ENCODE measurements at places on chromosomes 3 and 15.
A peak's percentile ranks its signal among the peaks of the same experiment; 100 is the strongest.

DNA sequence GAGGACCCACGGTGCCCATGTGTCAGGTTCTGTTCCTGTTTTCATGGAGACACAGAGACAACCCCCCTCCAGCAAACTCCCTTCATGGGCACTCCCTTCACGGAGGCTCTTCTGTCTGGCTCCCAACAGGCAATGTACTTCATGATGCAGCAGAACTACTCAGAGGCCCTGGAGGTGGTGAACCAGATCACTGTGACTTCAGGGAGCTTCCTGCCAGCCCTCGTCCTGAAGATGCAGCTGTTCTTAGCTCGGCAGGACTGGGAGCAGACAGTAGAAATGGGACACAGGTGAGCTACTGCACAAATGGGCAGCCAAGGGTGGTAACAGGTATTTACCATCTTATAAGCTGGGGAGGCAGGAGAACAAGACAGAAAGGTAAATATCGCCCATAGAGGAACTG, 7.0 kb downstream of the TTC21A start:
- DNase-seq: no peak

DNA sequence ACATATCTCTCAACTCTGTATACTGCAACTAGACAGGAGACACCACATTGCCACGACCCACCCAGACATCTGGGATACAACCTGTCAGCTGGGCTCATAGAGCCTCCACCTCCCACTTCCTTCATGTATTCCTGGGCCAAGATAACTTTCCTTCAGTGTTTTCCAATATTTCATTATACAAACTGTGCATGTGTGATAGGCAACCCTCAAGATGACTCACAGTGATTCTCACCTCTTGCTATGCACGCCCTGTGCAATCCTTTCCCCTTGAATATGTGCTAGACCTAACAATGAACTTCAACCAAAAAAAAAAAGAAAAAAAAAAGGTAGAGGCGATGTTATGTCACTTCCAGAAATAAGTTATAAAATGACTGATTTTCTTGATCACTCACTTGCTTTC, 138.0 kb upstream of the ALCAM start:
- no peak for DNase-seq

DNA sequence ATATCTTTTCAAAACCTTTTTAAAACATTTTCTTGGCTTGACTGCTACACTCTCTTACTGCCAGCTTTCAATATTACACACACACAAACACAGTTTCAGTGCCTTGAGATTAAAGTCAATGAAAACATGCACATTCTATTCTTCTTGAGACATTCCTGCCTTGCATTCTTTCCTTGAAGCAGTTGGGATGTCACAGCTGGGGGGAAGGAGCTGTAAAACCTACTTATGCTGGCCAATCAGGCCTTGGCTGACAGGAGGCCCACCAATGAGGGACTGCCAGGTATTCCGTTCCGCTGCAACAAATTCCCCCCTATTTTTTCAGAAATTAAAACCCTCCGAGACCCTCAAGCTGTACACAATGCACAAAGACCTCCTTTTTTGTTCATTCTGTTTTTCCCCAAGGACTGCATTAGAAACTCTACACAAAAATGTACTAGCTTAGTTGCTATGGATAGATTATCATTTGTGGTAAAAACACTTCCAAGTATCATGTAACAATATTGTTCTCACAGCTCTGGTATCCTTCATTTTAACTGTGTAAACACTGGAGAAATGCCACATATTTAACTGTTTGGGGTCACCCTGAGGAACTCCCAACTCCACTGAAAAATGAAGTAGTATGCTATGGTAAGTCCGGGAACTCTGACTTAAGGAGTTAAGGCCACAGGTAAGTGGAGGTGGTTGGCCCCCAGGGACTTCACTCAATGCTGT, 18.5 kb downstream of the FSTL1 start:
- DNase-seq: no peak

DNA sequence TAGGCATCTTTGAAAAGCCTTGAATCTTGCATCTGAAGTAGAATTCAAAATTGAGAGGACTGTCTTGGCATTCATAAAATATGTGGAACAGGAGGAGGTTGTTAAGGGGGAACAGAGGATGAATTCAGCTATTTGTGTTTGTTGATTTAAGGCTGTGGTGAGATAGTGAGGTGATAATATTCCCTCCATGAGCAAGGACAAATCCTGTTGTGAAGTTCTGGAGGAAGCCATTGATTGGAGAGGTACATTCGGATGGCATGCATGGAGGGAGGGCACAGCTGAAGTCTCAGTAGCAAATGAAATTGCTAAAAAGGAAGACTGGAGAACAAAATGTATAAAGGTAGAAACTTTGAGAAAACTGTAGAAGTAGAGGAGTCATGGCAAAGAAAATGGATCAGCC, 443.8 kb downstream of the NLGN1 start:
- DNase-seq: no peak

GRCh38 chr15:74420193-74420905, 13.4 kb downstream of the SEMA7A start:
- no peak for DNase-seq

- DNase-seq: no peak
Measured at GRCh38 chr15:34851007-34851406, 55.7 kb upstream of the ACTC1 start.

GRCh38 chr3:192060160-192060781, 599.3 kb downstream of the PYDC2 start:
- DNase-seq: no peak

GRCh38 chr3:64561868-64562267, 125.9 kb downstream of the ADAMTS9 start:
- no peak for DNase-seq

GRCh38 chr15:69573815-69574475, 121.3 kb downstream of the RPLP1 start:
- DNase-seq: no peak

DNA sequence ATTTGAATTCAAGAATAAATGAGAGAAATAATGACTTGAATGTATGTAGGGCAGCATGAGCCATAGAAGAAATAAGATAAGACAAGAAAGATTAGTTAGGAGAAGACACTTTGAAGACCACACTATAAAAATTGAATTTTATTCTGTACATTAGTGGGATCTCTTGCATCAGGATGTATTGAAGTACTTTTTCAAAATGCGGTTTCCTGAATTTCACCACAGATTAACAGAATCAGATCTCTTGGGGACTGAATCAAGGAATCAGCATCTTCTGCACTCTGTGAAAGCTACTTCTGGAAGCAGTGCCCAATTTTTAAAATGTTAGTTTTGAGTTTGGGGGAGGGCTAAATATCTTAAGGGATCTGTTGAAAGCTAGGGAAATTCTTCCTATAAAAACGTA, 763.9 kb upstream of the GOLIM4 start:
- no peak for DNase-seq

DNA sequence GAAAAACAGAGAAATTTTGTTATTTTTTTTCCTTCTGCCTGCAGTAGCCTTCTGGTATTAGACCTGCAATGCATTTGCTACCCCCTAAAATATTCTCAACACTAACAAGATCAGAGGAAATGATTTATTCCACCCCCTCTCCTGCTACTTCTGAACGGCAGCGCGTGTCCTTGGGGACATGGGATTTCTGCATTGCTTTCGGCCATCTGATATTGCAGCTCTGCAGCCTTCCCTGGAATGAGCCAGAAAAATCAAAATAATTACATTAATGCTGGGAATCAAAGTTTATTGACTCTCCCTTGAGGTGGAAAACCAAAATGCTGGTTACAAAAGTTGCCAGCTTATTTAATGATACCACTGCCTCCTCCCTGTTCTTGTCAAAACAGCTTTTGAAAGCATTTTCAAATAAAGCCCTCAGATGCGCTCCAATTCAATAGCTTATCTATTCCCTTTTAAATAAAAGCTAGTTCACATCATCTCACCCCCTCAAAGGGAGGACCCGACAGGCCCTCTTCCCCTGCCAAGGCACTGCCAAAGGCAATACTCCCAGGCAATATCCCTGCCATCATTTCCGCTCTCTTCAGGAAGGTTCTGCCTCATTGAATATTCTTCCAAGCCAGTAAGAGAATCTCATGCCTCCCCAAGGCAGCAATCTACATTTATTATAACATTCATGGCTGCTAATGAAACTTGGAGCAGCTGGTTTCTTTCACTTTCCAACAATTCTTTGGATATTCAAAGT, 96.6 kb downstream of the FHIT start:
- DNase-seq: no peak

- DNase-seq: peak; percentile 57
Measured at GRCh38 chr3:197394464-197395321, 96.3 kb upstream of the DLG1 start.

GRCh38 chr15:52290329-52290728, 5.3 kb downstream of the MYO5C start:
- no peak for DNase-seq

DNA sequence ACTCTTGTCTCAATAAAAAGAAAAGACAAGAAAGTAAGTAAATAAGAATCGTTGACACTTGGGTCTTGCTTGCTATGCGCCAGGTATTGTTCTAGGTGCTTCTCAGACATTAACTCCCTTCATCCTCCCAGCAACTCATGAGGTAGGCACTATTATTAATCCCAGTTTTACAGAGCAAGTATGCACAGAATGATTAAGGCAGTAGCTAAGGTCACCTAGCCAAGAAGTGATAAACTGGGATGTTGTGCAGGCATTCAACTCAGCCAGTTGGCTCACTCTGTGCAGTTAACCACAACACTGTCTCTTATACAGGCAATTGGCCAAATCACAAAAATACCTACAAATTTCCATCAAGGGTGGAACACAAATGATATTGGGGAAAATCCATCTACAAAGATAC, 1.7 kb upstream of the C3orf33 start:
- no peak for DNase-seq

- DNase-seq: no peak
Measured at GRCh38 chr3:47485812-47486211, 10.1 kb upstream of the SCAP start.

- DNase-seq: no peak
Measured at GRCh38 chr15:58746174-58746573, 3.3 kb downstream of the ADAM10 start.

DNA sequence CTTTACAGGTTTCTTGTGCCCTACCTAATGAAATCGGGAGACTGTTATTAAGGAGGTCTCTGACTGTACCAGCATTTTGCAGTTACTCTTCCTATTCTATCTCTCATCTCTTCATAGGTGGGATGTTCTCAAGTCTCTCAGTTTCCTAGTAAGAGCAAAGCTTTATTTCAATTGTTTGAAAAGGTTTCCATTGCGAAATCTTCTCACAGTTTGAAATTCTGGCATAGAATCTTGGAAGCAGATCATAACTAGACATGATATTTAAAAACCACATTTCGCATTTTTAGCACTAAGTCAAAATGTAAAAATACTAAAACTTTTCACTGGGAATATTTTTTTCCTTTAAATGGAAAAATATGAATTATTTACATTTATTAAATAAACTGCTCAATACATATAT, 1311.4 kb downstream of the ROBO2 start:
- DNase-seq: no peak

DNA sequence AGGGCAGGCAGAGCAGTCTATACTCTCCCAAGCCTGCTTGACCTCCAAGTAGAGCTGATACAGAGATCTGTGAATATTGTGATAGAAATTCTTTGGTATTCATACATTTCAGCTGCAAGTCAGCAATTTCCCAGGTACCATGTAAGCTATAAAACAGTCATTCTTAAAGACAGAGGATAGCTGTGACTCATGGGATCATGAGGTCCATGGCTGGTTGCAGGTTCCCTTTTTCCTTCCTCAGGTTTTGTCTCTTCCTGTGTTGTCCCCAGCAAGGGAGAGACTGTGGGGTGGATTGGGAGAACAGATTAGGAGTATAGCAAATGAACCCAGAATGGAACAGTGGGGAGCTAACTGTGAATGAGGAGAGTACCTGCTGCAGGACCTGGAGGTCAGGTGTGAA, 5.4 kb upstream of the P4HTM start:
- DNase-seq: no peak

DNA sequence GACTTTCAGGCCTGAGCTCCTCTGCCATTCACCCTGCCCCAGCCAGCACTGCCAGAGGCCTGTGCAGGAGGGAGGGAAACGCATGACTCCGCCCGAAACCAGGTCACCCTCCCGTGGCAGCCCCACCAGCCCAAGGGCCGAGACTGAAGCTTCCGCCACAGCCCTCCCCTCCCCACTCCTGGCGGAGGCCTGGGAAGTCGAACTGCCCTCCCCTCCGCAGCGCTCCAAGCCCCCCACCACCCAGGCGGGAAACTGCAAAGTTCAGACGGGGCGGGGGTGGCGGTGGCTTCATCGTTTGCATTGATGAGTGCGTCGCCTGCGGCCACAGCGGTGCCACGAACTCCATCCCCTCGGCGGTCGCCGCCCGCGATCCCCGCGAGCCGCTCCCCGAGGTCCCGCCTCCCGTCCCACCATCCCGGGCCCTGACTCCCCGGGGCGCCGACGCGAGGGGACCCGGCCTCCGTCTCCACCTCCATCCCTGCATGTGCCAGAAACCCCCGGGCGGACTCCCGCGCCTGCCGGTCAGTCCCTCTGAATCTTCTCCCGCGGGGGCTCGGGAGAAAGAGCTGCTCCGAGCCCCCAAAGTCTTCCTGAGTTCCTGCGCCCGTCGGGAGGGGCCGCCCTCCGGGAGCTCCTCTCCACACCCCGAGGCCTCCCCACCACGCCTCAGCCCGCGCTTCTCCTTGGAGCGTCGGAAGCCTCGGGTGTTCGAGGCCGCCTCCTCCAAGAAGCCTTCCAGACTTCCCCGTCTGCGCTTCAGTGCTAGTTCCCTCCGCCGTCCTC, 698 bp downstream of the MELTF start:
- no peak for DNase-seq

DNA sequence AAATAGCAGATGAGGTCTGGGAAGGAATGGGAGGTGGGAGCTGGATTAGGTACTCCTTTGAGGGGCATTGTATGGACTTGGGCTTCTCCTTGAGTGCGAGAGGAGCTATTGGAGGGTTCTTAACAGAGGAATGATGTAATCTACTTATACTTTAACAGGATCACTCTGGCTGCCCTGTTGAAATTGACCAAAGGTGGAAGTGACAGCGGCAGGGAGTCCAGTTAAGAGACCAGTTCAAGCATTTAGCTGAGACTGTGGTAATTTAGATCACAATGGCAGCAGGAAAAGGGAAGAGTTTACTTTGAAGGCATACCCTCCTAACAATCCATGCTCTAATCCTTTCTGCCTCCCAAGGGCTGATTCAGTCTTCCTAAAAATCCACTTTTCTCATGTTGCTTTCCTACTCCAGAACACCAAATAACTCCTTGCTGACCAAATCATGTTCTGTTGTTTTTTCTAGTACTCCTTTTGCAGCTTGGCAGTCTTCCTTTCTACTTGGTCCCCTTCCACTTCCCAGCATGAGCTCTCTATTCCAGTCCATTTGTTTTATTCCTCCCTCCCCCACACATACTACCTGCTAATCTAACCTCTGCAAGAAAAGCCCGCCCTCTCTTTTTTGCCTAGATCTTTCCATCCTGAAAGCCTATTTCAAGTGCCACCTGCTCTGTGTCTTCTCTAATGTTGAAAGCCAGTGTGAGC, 139.4 kb downstream of the NECTIN3 start:
- DNase-seq: no peak

GRCh38 chr3:176767385-176767784, 429.9 kb downstream of the TBL1XR1 start:
- no peak for DNase-seq

DNA sequence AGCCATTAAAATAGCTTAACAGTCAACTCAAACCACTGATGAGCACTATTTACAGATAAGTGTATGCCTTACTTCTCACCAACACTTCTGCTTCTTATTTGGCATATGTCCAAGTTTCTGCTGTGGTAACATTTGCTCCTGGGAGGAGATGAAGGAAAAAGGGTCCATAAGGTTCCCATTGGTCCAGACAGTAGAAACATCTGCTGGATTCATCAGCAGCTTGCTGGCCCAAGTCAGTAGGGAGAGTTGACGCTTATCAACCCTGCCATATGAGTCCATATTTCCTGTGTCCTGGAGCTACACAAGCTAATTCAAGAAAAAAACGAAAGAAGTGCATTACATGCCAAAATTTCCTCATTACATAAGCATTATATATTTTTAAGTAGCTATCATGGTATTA, 824.5 kb downstream of the CADM2 start:
- no peak for DNase-seq

Data from natural killer cell (primary cell).